ENCODE measurements at places on chromosomes 6 and 20. TPM values are rescaled to one million over a fixed set of nuclear protein-coding genes. Genes with fewer than 3 reads are reported as not detected.

DNA sequence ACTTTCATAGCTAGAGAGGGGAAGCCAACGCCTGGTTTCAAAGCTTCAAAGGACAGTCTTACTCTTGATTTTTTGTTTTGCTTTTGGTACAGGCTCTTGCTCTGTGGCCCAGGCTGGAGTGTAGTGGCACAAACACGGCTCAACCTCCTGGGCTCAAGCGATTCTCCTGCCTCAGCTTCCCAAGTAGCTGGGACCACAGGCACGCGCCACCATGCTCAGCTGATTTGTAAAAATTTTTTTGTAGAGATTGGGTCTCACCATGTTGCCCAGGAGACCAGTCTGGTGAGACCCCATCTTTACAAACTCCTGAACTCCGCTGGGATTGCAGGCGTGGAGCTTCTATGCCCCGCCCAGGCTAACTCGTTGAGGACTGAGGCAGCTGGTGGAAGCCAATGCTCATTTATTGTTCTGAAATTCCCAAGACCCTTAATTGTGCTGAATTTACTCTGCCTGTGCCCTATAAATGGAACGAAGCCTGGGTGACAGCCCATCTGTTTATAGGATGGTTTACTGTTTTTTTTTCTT, 18.0 kb downstream of the SRSF3 start:
- no peak for DNase-seq

The MAP3K4 gene
- 40.2 TPM for polyA plus RNA-seq

DNA sequence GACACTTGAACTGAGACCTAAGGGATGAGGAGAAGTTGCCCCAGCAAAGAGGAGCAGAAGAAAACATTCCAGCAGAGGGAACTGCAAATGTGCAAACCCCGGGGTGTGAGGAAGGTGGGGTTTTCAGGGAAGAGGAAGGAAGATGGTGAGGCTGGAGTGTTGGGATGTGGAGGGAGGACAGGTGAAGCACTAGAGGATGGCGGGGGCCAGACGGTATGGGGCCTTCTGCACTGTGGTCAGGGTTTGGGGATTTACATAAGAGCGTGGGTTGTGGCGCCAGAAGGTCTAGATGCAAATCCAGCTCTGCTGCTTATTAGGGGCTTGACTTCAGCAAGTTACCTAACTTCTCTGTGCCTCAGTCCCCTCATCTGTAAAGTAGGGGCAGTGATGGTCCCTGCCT, 16.0 kb downstream of the DLGAP4 start:
- DNase-seq, result no peak

GRCh38 chr20:37387519-37388269, 41.8 kb downstream of the SRC start:
- DNase-seq, result no peak

GRCh38 chr6:3358413-3359100, 98.3 kb downstream of the SLC22A23 start:
- no peak for DNase-seq

DNA sequence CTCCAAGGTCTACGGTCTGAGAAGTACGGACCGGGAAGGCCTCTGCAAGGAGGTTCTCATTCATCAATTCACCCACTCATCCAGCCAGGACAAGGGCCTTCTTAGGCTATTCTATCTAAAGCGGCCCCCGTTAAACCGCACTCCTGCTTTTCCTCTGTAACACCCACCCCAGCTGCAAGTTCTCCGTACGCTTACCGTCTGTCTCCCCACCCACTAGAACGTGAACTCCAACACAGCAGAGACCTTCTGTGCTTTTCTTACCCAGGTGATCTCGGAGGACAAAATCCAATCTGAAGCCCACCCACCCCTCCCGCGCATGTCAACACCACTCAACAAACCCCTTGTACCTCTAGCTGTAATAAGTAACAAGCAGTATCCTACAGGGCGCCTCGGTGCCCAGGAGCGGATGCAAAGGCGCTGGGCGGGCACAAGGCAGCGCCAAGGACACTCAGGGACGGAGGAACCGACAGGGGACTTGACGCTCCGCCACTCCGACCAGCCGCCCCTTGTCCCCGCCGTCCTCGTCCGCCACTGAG, 351 bp downstream of the AURKA start:
- DNase-seq, result no peak

The NHLRC1 gene
- polyA plus RNA-seq, result 2.6 TPM

DNA sequence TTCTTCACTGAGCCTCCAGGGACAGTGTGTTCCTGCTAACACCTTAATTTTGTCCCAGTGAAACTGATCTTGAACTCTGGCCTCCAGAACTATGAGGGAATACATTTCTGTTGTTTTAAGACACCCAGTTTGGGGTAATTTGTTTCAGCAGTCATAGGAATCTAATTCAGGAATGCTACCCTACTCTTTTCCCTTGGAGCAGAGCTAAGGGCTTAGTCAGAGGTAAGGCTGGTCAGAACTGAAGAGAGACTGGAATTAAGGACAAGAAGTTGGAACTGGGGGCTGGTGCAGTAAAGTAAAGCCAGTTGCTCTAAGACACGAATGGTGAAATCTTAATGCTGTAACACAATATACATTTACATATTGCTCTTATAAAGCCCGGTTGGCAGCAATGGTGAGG, 809.7 kb downstream of the MAFB start:
- DNase-seq, result no peak

DNA sequence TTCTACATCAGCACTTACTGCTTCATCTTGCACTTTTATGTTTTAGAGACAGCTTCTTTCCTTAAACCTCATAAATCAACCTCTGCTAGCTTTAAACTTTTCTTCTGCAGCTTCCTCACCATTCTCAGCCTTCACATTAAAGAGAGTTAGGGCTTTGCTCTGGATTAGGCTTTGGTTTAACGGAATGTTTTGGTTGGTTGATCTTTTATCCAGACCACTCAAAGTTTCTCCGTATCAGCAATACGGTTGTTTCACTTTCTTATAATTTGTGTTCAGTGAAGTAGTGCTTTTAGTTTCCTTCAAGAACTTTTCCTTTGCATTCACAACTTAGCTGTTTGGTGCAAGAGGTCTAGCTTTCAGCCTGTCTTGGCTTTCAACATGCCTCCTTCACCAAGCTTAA, 40.4 kb downstream of the DNAAF9 start:
- no peak for DNase-seq

The CITED2 gene
- polyA plus RNA-seq, result 155 TPM

The NOTCH4 gene
- polyA plus RNA-seq, result 26.3 TPM

GRCh38 chr20:48478370-48478769, 349.4 kb downstream of the PREX1 start:
- no peak for DNase-seq

DNA sequence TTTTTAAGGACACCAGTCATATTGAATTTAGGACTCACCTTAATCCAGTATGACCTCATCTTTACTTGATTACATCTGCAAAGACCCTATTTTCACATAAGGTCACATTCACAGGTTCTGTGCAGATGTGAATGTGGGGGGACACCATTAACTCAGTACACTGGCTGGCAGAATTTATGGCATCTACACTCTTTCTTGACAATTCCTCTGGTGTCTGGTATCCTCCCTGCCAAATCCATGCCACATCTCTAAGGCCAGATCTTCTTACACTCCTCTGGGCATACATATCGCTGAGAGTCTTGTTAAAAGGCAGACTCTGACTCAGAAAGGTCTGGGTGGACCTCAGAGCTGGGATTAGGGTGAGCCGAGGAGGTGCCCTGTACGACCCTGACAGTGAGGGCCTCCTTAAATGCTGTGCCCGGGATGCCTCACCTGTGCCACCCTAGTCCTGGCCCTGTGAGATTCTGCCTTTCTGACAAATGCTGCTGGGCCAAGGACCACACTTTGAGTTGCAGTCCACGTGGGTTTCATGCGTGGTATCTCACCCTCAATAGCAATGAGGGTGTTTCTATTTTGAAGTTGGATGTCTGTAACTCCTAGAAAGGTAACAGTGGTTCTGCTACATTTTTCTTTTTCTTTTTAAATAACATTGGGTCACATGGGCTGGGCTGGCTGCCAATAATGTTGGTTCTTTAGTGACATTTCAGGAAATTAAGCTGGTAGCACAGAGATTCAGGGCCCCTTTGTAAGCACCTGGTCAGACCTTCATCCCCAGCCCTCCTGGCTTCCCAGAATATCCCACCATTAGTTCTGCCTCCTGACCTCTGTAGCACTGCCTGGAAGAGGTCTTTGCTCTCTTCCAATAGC, 17.2 kb upstream of the LRRN4 start:
- no peak for DNase-seq

DNA sequence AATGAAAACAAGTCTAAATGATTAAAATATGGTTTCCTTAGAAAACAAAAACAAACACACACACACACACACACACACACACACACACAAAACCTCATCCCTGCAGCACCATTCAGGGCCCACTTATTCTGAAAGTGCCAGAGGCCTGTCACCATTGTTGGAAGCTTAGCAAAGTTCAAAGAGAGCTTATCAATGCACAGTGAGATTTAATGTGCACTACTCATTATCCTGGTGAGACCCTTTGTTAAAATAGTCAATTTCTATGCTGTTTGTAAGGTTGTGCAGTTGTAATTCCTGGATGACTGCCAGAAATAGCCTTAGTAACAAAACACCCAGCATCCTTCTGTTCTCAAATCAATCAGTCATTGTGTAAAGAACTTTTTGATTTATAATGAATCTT, 482.9 kb downstream of the GRIK2 start:
- DNase-seq, result no peak

The STMND1 gene
- polyA plus RNA-seq, result 0.31 TPM

The TPBG gene
- 30.5 TPM for polyA plus RNA-seq

The MRPL14 gene
- polyA plus RNA-seq, result 44.4 TPM

The ULBP1 gene
- 1.6 TPM for polyA plus RNA-seq

DNA sequence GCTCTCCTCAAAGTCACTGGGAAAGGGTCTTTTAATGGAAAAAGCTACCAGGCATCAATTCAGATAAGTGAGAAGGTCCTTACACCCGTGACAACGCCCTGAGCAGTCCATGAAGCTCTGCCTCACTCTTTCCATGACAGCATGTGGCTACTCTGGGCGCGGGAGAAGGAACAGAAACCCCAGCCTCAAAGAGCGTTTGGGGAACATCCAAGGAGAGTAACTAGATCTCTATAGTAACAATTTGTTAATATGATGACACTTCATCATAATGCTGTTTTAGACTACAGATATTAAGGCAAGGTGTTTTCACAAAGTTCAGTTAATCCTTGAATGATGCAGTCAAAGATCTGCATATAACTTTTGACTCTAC, 55.2 kb downstream of the KIF6 start:
- no peak for DNase-seq

The NKX2-4 gene
- not detected for polyA plus RNA-seq

DNA sequence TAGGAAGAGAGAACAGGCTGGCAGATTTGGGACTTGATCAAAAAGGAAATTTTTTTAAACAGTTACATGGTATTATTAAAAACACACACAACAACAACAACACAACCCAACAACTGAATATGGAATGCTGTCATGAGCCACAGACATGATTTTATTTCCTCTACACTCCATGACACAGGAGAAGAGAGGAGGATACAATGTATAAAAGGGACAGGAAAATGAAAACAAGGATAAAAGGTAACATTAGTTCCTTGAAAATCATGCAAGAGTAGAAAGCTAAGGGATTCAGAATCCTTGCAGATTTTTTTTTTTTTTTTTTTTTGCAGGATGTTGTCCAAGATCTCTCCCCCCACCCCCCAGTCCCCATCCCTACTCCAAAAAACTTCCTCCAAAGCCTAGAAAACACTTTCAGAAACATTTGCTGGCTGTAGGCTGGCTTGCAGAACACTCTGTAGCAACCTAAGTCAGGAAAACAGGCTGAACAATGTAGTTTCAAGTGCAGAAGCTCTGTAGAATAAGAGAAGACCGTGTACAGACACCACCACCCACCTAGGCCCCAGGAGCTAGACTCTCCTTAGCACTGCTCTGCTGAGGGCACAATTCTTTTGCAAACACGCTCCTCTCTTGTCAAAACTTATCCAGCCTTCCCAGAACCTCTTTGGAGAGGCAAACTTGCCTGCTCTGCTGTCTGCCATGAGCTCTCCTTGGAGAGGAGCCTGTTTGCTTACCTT, 845 bp downstream of the ZMYND8 start:
- no peak for DNase-seq

DNA sequence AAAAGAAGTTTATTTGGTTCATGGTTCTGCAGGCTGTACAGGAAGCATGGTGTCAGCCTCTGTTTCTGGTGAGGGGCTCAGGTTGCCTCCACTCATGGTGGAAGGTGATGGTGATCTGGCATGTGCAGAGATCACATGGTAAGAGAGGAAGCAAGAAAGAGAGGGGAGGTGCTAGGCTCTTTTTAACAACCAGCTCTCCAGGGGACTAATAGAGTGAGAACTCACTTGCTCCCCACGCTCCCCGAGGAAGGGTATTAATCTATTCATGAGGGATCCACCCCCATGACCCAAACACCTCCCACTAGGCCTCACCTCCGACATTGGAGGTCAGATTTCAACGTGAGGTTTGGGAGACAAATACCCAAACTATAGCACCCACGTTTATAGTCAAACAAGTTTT, 4.0 kb upstream of the GJB7 start:
- no peak for DNase-seq

DNA sequence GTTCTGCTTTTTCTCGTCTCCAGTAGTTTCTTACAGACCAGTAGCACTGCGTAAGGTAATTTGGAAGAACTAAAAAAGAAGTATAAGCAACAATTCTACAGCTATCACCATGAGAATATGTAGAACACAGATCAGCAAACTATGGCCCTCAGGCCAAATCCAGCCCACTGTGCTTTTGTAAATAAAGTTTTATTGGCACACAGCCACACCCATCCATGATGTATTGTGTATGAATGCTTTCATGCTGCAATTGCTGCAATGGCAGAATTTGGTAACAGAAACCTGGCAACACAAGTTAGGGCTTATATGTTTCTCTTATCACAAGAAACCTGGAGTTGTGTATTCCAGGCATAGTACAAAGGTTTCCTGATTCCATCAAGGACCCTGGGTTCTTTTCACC, 386.8 kb upstream of the TSHZ2 start:
- DNase-seq, result no peak

DNA sequence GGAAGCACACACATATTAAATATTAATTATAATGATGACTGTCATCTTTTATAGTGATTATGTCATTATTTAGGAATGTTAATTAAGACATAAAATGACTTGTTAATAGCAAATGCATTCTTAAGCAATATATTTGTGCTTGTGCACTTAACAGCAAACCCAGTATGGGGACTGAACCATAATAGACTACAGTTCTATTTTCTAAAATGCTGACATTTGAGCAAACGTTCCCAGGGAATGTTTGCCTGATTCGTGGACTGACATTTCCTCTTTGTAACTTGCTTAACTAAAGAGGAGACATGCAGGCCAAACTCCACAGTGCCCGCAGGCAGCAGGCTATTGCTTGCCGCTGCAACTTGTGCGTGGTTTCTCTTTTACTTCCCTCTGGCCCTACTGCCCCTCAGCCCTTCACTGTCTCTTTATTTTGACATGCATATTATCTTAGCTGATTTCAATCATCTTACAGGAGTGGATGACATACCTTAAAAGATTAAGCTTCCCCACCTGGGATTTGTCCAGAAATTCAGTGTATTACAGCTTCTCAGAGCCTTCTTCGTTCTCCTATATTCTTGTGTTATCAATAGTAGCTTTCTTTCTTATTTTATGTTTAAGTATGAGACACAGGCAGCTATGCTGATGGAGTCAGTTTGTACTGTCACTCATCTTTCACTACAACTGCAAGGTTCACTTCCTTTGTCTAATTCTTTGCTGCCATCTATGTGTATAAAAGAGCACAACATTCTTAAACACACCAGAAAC, 141.5 kb downstream of the GMDS start:
- no peak for DNase-seq
